Pulmonary artery endothelial cell (primary cell): ENCODE measurements at places on chromosomes 1 and 21.

GRCh38 chr1:237527761-237528160 is 363.0 kb downstream of the ZP4 start:
- no peak for DNase-seq

DNA sequence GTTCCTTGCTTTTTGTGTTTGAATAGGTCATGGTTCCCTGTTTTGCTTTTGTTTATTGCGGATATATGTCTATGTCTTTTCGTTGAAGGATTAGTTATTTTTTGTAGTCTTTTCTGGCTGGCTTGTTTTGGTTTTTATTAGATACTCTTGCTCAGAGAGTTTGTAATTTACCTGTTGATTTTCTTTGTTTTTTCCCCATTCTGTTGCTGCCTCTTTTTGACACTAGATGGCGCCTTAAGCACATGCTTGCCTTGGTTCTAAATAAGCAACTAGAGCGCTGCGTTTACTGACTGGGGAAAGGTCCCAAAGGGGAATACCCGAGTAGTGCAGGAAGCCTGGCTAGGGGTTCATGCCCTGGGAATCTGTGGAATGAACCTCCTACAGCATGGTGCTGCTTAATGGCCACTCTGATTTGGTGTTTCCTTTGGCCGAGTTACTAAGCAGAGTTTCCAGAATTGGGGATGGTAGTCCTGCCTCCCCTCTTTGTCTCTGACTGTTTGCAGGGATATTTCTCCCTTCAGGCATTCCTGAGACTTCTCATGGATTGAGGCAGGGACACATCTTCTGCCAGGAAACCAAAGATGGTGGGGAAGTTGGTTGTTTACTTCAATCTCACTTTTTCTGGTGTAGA is 143.2 kb downstream of the PTPRU start:
- DNase-seq: peak; percentile 13

- DNase-seq: no peak
Observed at GRCh38 chr1:228213917-228214808, 6.3 kb downstream of the OBSCN start.

- no peak for DNase-seq
Observed at GRCh38 chr1:1067860-1068516, 6.1 kb downstream of the RNF223 start.

GRCh38 chr21:14591882-14592281 is 45.8 kb upstream of the SAMSN1 start:
- no peak for DNase-seq
